ENCODE measurements at places on chromosomes 13 and 19. TPM values are rescaled to one million over a fixed set of nuclear protein-coding genes. Genes with fewer than 3 reads are reported as not detected.

ANGPTL8 gene
- total RNA-seq: not detected

ZNF468 gene
- total RNA-seq: 15.1 TPM

ZNF571 gene
- 3.0 TPM for total RNA-seq

SRRM5 gene
- total RNA-seq: not detected

PRR20E gene
- total RNA-seq: not detected

EGLN2 gene
- total RNA-seq: 31.0 TPM

FXYD5 gene
- total RNA-seq: 46.7 TPM

SYDE1 gene
- total RNA-seq: 4.4 TPM
